Lung microvascular endothelial cell (primary cell): ENCODE measurements at places on chromosomes 11 and 22. TPM values are rescaled to one million over a fixed set of nuclear protein-coding genes. Genes with fewer than 3 reads are reported as not detected.

- no peak for DNase-seq
Observed at GRCh38 chr22:47035425-47035881, 273.0 kb downstream of the TBC1D22A start.

DNA sequence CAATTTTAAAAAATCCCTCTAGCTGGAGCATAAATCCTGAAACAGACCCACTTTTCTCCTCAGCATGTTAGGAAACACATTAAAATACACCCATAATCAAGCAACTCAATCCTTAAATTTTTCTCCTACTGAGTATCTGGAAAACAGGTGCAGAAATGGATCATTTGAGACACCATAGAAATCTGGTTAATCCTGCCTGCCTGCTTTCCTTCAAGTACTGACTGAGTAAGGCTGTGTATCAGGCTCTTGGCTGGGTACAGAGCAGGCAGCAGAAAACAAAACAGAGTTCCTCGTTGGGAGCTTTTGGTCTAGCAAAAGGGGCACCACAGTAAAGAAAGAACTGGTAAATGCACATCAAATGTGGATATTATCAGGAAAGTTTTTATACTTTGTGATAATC is 1.9 kb downstream of the KCNQ1OT1 start:
- DNase-seq, result no peak

- DNase-seq, result no peak
Observed at GRCh38 chr11:91850533-91851275, 373.9 kb upstream of the FAT3 start.

- DNase-seq, result peak; percentile 70
Observed at GRCh38 chr11:78808923-78809322, 234.3 kb upstream of the NARS2 start.

GRCh38 chr22:29167032-29167911 is 38.4 kb upstream of the EMID1 start:
- no peak for DNase-seq

GRCh38 chr22:44057401-44057987 is 33.4 kb downstream of the PARVB start:
- DNase-seq, result no peak

- DNase-seq, result peak; percentile 40
Observed at GRCh38 chr22:30246814-30247376, 336 bp upstream of the LIF start.

MAPK11 gene
- 16.3 and 21.8 TPM in 2 replicates for total RNA-seq

TSGA10IP gene
- not detected in 2 replicates for total RNA-seq

- peak; percentile 98 for DNase-seq
Observed at GRCh38 chr22:46069521-46070214, 80.7 kb upstream of the PPARA start.

KRTAP5-2 gene
- not detected in 2 replicates for total RNA-seq

DNA sequence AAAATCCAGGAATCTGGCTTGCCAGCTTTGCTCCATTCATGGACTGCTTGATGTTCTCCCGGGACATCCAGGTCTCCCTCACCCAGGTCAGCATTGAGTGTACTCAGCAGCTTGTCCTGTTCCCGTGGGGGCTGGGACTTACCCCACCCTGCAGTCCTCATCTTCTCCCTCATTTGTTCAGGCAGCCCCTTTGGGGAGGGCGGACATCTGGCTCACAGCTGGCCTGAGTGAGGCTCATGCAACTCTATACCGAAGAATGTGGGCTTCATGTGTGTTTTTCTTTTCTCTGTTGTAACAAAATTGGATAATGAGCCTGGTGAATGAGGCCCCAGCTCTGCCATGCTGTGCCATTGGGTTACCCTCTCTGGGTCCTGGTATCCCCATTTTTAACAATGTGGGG is 227.7 kb upstream of the TENM4 start:
- DNase-seq, result no peak

BAIAP2L2 gene
- total RNA-seq, result under 0.01 TPM in 2 replicates

DNA sequence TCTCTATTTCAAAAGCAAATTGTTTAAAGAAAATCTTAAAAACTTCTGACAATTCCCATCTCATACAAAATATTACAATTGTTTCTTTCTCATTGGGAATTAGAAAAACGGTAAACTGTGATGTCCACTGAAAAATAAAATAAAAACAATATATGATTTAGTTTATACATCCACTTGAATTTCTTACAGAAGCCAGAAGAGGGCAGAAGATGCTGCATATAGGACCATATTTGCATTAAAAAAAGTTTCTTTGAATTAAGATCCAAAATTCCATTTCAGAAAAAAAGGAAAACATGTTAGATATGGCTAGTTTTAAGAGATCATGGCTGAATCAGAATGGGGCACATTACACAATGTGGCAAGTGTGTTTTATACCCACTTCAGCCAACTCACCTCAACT is 39.3 kb upstream of the LRRC4C start:
- DNase-seq, result no peak

GRCh38 chr22:44581096-44581435 is 83.0 kb upstream of the RTL6 start:
- no peak for DNase-seq

- peak; percentile 45 for DNase-seq
Observed at GRCh38 chr22:36369922-36370791, 17.6 kb downstream of the MYH9 start.

- no peak for DNase-seq
Observed at GRCh38 chr11:41177791-41178190, 281.7 kb downstream of the LRRC4C start.

- DNase-seq, result no peak
Observed at GRCh38 chr11:9347100-9347499, 32.7 kb upstream of the TMEM41B start.

BRSK2 gene
- 0.22 and 0.40 TPM in 2 replicates for total RNA-seq

GRCh38 chr22:44574640-44575380 is 76.8 kb upstream of the RTL6 start:
- no peak for DNase-seq

GRCh38 chr22:49042877-49043859 is 784.5 kb downstream of the BRD1 start:
- DNase-seq, result no peak

DNA sequence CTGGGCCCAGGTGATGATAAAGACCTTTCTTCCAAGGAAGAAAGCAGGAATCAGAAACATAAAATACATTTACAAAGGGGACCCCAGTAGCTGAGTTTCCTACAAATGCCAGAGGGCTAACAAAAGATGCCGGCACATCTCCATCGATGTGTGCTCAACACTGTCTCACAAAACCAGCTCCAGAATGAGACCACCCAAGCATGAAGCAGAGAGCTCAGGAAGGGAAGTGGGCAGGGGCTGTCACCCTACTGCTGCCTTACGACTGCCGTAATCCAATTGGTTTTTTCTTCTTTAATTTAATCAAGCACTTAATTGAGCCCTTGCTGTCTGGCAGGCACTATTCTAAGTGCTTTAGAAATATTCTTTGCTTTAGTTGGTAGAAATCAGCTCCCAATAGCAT is 26.1 kb downstream of the SMCO4 start:
- no peak for DNase-seq

DNA sequence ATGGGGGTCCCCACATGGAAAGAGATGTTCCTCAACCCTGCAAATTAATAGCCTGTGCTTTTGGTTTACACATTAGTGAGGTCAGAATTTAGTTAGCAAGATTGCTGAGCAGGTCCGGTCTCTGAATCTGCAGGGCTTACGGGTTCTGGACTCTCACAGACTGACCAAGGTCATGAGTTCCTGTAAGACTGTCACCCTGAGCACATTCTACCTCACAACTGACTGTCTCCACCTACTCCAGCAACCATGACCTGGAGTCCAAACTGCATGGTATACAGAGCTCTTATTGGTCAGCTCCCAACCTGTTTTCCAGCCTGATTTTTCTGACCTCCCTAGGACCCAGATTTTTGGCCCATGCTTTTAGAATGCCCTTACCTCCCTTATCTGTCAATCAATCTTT is 28.2 kb downstream of the DKK3 start:
- DNase-seq, result peak; percentile 33

DNA sequence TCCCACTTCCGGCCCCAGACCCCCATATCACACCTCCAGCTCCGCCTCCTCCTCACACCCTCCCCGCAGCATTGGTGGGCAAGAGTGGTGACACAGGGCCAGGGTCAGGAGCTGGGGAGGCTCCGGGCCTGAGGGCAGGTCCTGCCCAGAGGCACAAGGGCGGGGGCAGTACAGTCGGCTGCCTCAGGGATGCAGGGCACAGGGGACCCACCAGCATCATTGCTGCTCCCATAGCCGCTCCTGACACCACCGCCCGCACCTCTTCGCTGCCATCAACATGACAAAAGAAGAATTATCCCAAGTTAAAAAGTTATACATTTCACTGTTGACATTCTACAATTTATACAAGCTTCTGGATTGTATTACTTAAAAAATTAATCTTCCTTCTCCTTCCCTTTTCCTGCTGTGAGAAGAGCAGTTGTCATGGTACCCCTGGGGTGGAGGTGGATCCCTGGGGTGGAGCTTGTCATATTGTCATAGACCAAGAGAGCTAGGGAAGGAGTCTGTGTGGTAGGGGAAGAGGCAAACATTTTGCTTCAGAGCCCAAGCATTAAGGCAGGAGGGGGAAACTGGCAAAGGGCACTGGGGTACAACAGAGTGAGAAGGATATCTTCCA is 4.1 kb downstream of the SBF2 start:
- no peak for DNase-seq

- no peak for DNase-seq
Observed at GRCh38 chr11:2193099-2193887, 21.7 kb upstream of the TH start.

GRCh38 chr22:23789638-23790037 is 2.9 kb downstream of the SMARCB1 start:
- DNase-seq, result no peak

DRAP1 gene
- total RNA-seq, result 91.1 and 103 TPM in 2 replicates

OR4D5 gene
- total RNA-seq, result not detected in 2 replicates

BIRC3 gene
- total RNA-seq, result 1.5 and 3.0 TPM in 2 replicates

GRCh38 chr22:49771266-49772065 is 56.2 kb downstream of the BRD1 start:
- no peak for DNase-seq
